ENCODE measurements at places on chromosomes 6 and 20.

- DNase-seq: no peak
Measured at GRCh38 chr6:143299253-143300166, 151.0 kb downstream of the ADAT2 start.

- no peak for DNase-seq
Measured at GRCh38 chr20:10277616-10278015, 59.0 kb downstream of the SNAP25 start.

- DNase-seq: no peak
Measured at GRCh38 chr6:35087361-35088280, 53.5 kb downstream of the TCP11 start.

GRCh38 chr6:138162111-138162954, 594 bp downstream of the ARFGEF3 start:
- DNase-seq: no peak

DNA sequence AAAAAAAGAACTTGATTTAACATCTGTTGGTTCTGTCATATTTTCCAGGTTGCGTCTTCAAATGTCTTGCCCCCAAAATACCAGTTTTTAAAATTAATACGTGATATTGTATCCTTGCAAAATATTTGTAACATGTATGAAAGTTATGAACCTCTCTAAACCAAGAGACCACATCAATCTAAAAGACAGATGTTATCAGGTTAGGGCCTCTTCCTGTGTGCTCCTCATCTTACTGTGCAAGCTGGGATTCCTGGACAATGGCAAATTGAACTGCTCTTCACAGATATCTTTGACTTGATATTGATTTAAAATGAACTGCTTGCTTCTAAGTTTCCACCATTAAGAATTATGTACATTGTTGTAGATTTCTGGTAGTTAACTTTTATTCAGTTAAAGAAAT, 9.6 kb downstream of the TMEM239 start:
- DNase-seq: no peak

- DNase-seq: no peak
Measured at GRCh38 chr6:98516866-98517265, 317.5 kb upstream of the POU3F2 start.

GRCh38 chr6:11615214-11615602, 77.7 kb downstream of the TMEM170B start:
- no peak for DNase-seq

GRCh38 chr20:49980140-49981008, 2.4 kb upstream of the SNAI1 start:
- DNase-seq: no peak

GRCh38 chr6:56335726-56336125, 88.3 kb upstream of the COL21A1 start:
- DNase-seq: no peak

DNA sequence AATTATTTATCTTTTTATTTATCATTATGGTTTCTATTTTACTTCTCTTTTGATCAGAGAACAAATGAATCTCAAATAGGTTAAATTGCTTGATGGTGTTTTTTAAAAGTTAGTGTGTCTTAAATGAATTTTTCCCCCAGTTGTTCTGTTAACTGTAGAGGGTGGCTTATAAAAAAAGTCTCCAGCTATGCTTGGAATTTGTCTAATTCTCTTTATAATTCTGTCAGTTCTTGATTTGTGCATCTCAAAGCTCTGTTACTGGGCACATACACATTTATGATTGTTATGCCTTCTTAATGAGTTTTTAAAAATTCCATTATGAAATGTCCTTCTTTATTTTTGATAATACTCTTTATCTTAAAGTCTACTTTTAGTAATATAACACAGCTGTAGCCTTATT, 58.0 kb downstream of the LIN28B start:
- DNase-seq: no peak
